Renal pelvis (tissue), 12 donors: ENCODE measurements at places on chromosomes 4 and X. TPM values are rescaled to one million over a fixed set of nuclear protein-coding genes. Genes with fewer than 3 reads are reported as not detected.

QDPR gene
- polyA plus RNA-seq = 65.3 TPM

NIPAL1 gene
- polyA plus RNA-seq = 9.7 TPM

PRDM5 gene
- polyA plus RNA-seq = 18.1 TPM

BANK1 gene
- 2.0 TPM for polyA plus RNA-seq

FAM53A gene
- 3.0 TPM for polyA plus RNA-seq

HPGD gene
- polyA plus RNA-seq = 75.3 TPM

HSFX1 gene
- polyA plus RNA-seq = 3.6 TPM

GSX2 gene
- polyA plus RNA-seq = not detected

MTNR1A gene
- 1.5 TPM for polyA plus RNA-seq

HEPH gene
- 39.6 TPM for polyA plus RNA-seq

MND1 gene
- 12.9 TPM for polyA plus RNA-seq

SLC6A8 gene
- polyA plus RNA-seq = 63.5 TPM

GABRA4 gene
- polyA plus RNA-seq = 0.13 TPM

TMSB15B gene
- 20.7 TPM for polyA plus RNA-seq

SHROOM4 gene
- polyA plus RNA-seq = 14.6 TPM

LRCH2 gene
- 10.1 TPM for polyA plus RNA-seq

WNK3 gene
- polyA plus RNA-seq = 6.2 TPM

SHISA3 gene
- polyA plus RNA-seq = 95.6 TPM

SCRG1 gene
- 0.39 TPM for polyA plus RNA-seq

NPFFR2 gene
- 1.9 TPM for polyA plus RNA-seq

BEX5 gene
- 13.1 TPM for polyA plus RNA-seq

HSFX2 gene
- polyA plus RNA-seq = 0.16 TPM

ZDHHC15 gene
- 5.7 TPM for polyA plus RNA-seq

USP38 gene
- polyA plus RNA-seq = 24.0 TPM

PNMA5 gene
- polyA plus RNA-seq = 0.36 TPM

OTUD5 gene
- 66.0 TPM for polyA plus RNA-seq

CENPVL2 gene
- 0.33 TPM for polyA plus RNA-seq

TCEAL7 gene
- 39.3 TPM for polyA plus RNA-seq

PASD1 gene
- polyA plus RNA-seq = not detected

FDCSP gene
- 0.56 TPM for polyA plus RNA-seq

PWWP3B gene
- 2.2 TPM for polyA plus RNA-seq

ASMT gene
- polyA plus RNA-seq = 0.53 TPM

COL25A1 gene
- polyA plus RNA-seq = 14.4 TPM

MAGEA6 gene
- polyA plus RNA-seq = not detected

CFAP47 gene
- 0.58 TPM for polyA plus RNA-seq
